ENCODE measurements at places on chromosomes 5 and 9.

- DNase-seq = no peak
These were observed 50.4 kb upstream of the ZNF354A start for GRCh38 chr5:178780581-178781498.

- no peak for DNase-seq
These were observed 40.3 kb upstream of the SVEP1 start for GRCh38 chr9:110619831-110620230.

- no peak for DNase-seq
These were observed 473.0 kb downstream of the ZSWIM6 start for GRCh38 chr5:61805101-61805500.

- DNase-seq = no peak
These were observed 85.7 kb downstream of the LMX1B start for GRCh38 chr9:126699401-126699881.

GRCh38 chr5:5342784-5343183 lies 79.7 kb upstream of the ICE1 start:
- no peak for DNase-seq

DNA sequence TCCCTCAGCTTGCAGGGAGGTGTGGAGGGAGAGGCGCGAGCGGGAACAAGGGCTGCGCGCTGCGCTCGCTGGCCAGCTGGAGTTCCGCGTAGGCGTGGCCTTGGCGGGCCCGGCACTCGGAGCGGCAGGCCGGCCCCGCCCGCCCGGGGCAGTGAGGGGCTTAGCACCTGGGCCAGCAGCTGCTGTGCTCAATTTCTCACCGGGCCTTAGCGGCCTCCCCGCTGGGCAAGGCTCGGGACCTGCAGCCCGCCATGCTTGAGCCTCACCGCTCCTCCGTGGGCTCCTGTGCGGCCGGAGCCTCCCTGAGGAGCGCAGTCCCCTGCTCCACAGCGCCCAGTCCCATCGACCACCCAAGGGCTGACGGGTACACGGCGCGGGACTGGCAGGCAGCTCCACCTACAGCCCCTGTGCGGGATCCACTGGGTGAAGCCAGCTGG lies 1516.4 kb downstream of the EFNA5 start:
- DNase-seq = no peak

- DNase-seq = no peak
These were observed 14.1 kb upstream of the SLC9A3 start for GRCh38 chr5:538271-538771.

- DNase-seq = no peak
These were observed 48.6 kb upstream of the TLE1 start for GRCh38 chr9:81737871-81738507.

- no peak for DNase-seq
These were observed 26.7 kb upstream of the IPPK start for GRCh38 chr9:92696619-92697018.

DNA sequence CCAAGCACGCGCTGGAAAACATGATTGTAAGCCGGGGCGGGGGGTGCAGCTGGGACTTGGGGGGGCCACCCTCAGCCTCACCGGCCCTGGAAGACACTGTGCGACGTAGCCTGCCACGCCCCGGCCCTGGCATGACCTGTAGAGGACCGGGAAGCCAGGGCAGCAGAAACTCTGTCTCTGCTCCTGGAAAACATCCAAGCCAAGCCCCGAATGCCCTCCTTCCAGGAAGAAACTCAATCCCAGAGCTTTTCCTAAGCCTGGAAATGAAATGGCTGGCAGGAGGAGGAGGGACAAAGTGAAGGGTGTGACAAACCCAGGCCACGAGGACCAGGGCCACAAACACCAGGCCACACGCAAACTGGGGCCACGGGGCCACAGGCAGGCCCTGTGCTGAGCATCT lies 55.4 kb downstream of the KCNT1 start:
- no peak for DNase-seq

- DNase-seq = no peak
These were observed 23.3 kb downstream of the CFAP90 start for GRCh38 chr5:7827610-7828009.

- no peak for DNase-seq
These were observed 407.1 kb upstream of the DMAC1 start for GRCh38 chr9:8206720-8207119.
